ENCODE measurements at places on chromosomes 12 and 14.

- H3K4me1 ChIP-seq, result peaks cover 2% of the 10 kb centered on the region
- no peak overlapping the region for H3K4me3 ChIP-seq
- no peaks in the 10 kb centered on the region for H3K27me3 ChIP-seq
- no peaks in the 10 kb centered on the region for H3K36me3 ChIP-seq
Observed at GRCh38 chr14:89339158-89339557, 77.9 kb downstream of the FOXN3 start.

DNA sequence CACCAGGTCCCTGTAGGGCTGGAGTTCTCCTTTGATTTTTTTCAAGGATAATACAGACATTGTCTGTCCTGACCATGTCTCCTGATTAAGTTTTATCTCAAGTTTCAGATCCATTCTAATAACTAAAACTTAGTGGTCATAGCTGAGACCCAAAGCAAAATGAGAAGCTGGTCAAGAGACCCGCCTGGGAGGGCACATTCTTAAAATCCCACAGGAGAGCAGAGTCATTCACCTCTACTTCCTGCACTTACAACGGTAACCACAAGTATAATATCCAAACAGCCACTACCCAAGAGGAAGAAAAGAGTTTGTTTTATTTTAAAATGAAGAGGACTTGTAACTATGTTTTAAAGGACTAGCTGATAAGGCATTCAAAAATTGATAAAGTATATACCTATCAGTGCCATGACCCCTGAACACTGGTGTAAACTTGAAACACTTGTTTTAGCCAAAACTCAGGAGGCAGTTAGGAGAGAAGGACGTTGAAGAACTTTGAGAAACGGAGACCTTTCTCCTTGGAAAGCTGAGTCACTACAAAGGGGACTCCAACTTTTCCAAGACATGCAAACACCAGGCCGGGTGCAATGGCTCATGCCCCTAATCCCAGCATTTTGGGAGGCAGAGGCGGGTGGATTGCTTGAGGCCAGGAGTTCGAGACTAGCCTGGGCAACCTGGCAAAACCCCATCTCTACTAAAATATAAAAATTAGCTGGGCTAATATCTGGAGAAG is 478.2 kb downstream of the GLT1D1 start:
- H3K27ac ChIP-seq, result no peak overlapping the region
- DNase-seq, result no peak
- H3K36me3 ChIP-seq, result no peaks in the 10 kb centered on the region
- no peak overlapping the region for H3K4me3 ChIP-seq
- no peaks in the 10 kb centered on the region for H3K27me3 ChIP-seq

DNA sequence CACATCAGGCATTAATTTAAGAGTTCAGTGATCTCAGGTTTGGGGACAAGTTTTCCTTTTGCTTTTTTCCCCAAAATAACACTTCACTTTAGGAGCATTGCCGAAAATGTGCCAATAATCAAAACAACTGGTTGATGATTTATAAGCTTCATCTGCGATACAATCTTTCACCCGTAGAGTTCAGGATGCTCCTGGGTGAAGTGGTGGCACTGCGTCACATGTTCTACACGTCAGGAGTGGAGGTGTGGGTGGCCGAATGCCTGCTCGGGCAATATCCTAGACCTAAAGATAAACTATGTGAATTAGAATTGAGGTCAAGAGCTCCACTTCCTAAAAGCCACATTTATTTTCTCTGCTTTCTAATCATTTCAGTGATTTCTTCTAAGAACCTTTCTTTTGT is 70.9 kb upstream of the DICER1 start:
- no peaks in the 10 kb centered on the region for H3K27me3 ChIP-seq
- no peak overlapping the region for H3K27ac ChIP-seq
- DNase-seq, result no peak

- DNase-seq, result no peak
- no peak overlapping the region for H3K27ac ChIP-seq
- no peaks in the 10 kb centered on the region for H3K36me3 ChIP-seq
- no peak overlapping the region for H3K4me3 ChIP-seq
- no peaks in the 10 kb centered on the region for H3K4me1 ChIP-seq
Observed at GRCh38 chr14:100830681-100831080, 4.8 kb downstream of the MEG3 start.

- no peak for DNase-seq
- H3K4me1 ChIP-seq, result no peaks in the 10 kb centered on the region
- H3K4me3 ChIP-seq, result no peak overlapping the region
- H3K36me3 ChIP-seq, result no peaks in the 10 kb centered on the region
- H3K27ac ChIP-seq, result no peak overlapping the region
Observed at GRCh38 chr12:75724307-75724927, 213.0 kb upstream of the KRR1 start.

GRCh38 chr14:65095633-65096205 is 6.6 kb downstream of the MAX start:
- H3K27me3 ChIP-seq, result no peaks in the 10 kb centered on the region
- H3K4me1 ChIP-seq, result peaks cover 42% of the 10 kb centered on the region
- no peak for DNase-seq
- H3K27ac ChIP-seq, result no peak overlapping the region
- peaks cover 47% of the 10 kb centered on the region for H3K36me3 ChIP-seq
- H3K4me3 ChIP-seq, result no peak overlapping the region

GRCh38 chr12:29518407-29518806 is 20.9 kb upstream of the OVCH1 start:
- H3K27ac ChIP-seq, result no peak overlapping the region
- no peak for DNase-seq
- no peaks in the 10 kb centered on the region for H3K27me3 ChIP-seq
- no peaks in the 10 kb centered on the region for H3K4me1 ChIP-seq
- H3K36me3 ChIP-seq, result no peaks in the 10 kb centered on the region

- peaks cover 5% of the 10 kb centered on the region for H3K4me1 ChIP-seq
- no peak for DNase-seq
- H3K4me3 ChIP-seq, result peak overlapping the region; percentile 17
- H3K27ac ChIP-seq, result no peak overlapping the region
- H3K36me3 ChIP-seq, result no peaks in the 10 kb centered on the region
- H3K27me3 ChIP-seq, result peaks cover 8% of the 10 kb centered on the region
Observed at GRCh38 chr12:6056406-6057240, 67.8 kb downstream of the VWF start.

DNA sequence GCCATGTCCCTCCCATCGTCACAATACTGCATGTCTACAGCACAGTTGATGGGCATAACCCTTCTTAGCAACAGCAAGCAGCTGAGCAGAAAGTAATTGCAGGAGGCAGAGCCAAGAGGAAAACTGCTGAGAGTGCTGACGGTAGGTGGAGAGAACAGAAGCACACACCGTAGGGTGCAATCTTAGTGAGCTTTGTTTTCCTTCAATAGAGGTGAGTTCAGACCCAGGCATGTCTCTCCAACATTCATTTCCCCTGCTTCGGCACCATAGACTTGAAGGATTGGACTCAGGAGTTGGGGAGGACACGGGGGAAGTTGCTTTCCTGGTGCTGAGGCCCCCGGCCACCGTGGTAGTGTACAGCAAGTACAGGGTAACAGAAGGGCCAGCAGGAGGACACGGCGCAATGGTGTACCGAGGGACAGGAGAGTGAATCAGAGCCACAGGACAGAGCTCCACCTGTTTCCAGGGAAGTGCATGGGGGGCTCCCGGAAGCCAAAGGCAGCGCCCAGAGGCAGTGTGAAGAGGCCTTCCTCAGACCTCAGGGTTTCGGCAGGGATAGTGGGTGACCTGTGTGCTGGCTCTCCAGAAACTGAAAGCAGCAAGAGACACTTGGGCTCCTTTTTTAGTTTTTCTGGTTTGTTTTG is 36.3 kb upstream of the SINHCAF start:
- H3K27ac ChIP-seq, result no peak overlapping the region
- peaks cover 6% of the 10 kb centered on the region for H3K4me1 ChIP-seq
- no peaks in the 10 kb centered on the region for H3K36me3 ChIP-seq
- no peak for DNase-seq

- H3K4me3 ChIP-seq, result no peak overlapping the region
- no peak for DNase-seq
- no peaks in the 10 kb centered on the region for H3K36me3 ChIP-seq
Observed at GRCh38 chr14:54370323-54371198, 26.2 kb upstream of the CDKN3 start.

- H3K4me3 ChIP-seq, result no peak overlapping the region
- H3K36me3 ChIP-seq, result no peaks in the 10 kb centered on the region
- H3K4me1 ChIP-seq, result no peaks in the 10 kb centered on the region
- DNase-seq, result no peak
- H3K27ac ChIP-seq, result no peak overlapping the region
- H3K27me3 ChIP-seq, result no peaks in the 10 kb centered on the region
Observed at GRCh38 chr14:44494137-44494536, 12.9 kb downstream of the FSCB start.

DNA sequence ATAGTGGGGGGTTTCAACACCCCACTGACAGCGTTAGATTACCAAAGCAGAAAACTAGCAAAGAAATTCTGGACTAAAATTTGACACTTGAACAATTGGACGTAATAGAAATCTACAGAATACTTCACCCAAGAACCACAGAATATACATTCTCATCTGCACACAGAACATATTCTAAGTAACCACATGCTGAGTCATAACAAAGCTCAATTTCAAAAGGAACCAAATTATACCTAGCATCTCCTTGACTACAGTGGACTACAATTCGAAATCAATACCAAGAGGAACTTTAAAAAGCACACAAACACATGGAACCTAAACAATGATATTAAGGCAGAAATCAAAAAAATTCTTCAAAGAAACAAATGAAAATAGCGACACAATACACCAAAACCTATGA is 871.6 kb upstream of the MDGA2 start:
- no peaks in the 10 kb centered on the region for H3K4me1 ChIP-seq
- H3K4me3 ChIP-seq, result no peak overlapping the region
- no peaks in the 10 kb centered on the region for H3K27me3 ChIP-seq
- no peak for DNase-seq
- H3K27ac ChIP-seq, result no peak overlapping the region

GRCh38 chr14:90846511-90846910 is 30.3 kb upstream of the TTC7B start:
- no peaks in the 10 kb centered on the region for H3K4me1 ChIP-seq
- no peak overlapping the region for H3K27ac ChIP-seq
- no peak overlapping the region for H3K4me3 ChIP-seq
- no peak for DNase-seq

GRCh38 chr14:106489112-106489881 is 962.9 kb downstream of the TMEM121 start:
- H3K36me3 ChIP-seq, result no peaks in the 10 kb centered on the region
- no peak overlapping the region for H3K27ac ChIP-seq
- H3K4me3 ChIP-seq, result no peak overlapping the region

DNA sequence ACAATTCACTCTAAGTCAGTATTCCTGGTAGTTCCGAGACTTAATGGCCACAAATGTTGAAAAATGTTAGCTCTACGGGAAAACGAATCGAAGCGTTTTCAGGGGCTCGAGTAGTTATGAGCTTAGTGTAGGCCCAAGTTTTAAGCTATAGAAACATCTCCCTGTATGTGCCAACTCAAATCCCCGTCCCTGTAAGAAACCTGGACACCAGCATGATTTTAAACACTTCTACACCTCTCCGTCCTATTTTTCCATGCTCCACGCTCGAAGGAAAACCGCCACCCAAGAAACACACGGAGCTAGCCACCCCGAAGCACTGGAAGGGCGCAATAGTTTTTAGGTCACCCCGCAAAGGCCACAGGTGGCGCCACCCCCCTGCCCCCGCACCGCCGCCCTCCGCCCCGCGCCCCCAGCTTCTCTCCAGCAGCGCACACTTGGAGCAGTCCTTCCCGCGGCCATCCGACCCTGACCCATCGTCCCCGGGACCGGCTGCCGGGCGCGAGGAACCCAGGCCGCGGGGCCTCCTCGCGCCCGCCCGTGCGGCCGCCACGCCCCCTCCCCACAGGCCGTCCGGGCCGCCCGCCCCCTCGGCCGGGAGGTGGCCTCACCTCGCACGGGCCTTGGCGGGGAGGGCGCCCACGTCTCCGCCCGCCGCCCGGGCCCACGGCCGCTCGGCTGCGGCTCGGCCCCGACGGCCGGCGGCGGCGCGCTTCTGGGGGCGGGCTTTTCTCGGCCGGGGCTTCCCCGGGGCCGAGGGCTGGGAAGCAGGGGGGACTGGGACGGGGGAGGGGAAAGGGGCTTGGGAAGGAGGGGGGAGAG is 522 bp downstream of the R3HDM2 start:
- H3K27me3 ChIP-seq, result no peaks in the 10 kb centered on the region
- DNase-seq, result peak; percentile 23
- H3K4me1 ChIP-seq, result peaks cover 13% of the 10 kb centered on the region

DNA sequence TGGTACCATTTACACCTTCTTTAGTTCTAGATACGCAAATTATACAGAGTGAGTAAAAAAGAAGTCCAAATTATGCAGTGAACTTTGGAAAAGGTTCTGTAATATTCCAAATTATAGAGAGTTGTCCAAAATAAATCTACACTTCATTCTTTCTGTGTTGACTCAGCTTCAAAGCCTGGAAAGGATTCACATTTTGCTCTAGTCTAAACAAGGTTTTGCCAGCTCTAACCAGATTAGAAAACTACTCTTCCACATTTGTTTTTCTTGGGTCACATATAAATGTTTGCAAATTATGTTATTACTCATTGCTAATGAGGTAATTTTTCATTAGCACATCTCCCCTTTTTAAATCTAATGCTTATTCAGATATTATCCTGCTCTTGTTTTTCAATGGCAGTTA is 1562.4 kb upstream of the SEL1L start:
- H3K27me3 ChIP-seq, result no peaks in the 10 kb centered on the region
- H3K27ac ChIP-seq, result no peak overlapping the region
- no peaks in the 10 kb centered on the region for H3K4me1 ChIP-seq
- H3K4me3 ChIP-seq, result no peak overlapping the region
- no peaks in the 10 kb centered on the region for H3K36me3 ChIP-seq

DNA sequence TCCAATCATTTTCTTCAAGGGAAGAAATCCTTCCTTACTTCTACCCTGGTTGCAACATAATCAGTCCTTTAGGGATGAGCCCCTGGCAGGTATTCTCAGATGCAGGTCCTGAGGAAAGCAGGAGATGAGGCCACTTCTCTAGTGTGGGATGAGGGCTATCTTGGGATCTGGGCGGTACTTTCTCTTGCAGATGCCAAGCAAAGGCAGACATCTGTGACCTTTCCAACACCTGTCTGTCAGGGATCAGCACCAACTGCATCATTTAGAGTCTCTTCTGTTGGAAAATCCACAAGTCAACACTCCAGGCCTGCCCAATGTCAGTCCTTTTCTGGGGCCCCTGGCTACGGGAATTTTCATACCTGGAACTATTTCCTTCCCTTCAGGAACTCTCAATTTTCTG is 129.2 kb downstream of the SLC8A3 start:
- H3K27me3 ChIP-seq, result no peaks in the 10 kb centered on the region
- no peaks in the 10 kb centered on the region for H3K4me1 ChIP-seq
- no peak overlapping the region for H3K27ac ChIP-seq
- no peak for DNase-seq
- no peaks in the 10 kb centered on the region for H3K36me3 ChIP-seq
- H3K4me3 ChIP-seq, result no peak overlapping the region

DNA sequence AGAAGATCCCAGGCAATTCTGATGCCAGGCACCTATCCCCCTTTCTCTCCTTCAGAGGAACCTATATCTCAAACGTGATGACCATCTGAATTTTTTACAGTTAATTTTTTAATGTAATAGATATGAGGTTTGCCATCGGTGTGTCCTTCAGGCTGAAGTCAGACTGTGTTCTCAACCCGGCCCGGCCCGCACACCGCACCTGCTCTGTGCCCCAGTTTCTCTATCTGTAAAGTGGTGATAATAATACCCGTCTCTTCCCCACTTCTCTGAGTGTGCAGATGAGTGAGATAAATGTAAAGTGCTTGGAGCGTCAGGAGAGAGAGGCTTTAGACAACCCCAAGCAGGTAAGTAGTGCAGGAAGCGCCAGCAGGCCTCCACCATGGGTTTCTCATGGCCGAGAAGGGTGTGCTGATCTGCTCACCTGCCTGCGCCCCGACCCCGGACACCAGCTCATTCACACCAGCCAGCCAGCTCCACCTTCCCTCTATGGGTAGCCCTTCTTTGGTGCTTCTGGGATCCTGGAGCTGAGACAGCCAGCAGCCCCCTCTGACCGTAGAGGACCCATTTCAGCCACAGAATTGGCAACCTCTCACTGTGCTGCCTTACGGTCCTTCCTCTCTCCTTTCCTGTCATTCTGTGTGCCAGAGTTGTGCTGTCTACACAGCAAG is 80.0 kb downstream of the ZFP36L1 start:
- H3K4me1 ChIP-seq, result peaks cover 25% of the 10 kb centered on the region
- H3K27ac ChIP-seq, result peak overlapping the region; percentile 55
- no peak overlapping the region for H3K4me3 ChIP-seq
- no peak for DNase-seq

All from effector memory CD4-positive, alpha-beta T cell (primary cell).